ENCODE measurements at places on chromosomes 11 and 22.
A peak's percentile ranks its signal among the peaks of the same experiment; 100 is the strongest.

DNA sequence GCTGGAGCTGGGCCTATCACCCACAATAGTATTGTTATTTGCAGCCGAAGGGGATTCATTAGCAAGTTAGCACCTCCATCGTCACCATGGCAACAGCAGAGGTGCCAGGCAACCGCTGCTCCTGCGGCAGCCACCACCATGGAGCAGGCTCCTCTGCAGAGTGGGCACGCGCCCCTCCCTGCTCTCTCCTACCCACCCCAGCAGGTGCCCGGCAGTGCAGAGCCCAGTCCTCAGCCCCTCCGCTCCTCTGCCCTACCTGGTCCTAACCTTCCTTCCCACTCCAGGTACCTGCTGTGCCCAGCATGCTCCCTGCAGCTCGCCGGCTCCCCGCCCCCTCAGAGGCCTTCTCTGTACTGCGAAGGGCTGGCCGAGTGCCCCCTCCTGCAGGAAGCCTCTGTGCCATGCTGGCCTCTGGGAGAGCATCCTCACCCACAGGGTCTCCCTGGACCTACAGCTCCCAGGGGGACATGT lies 3.6 kb downstream of the DUSP8 start:
- DNase-seq, result no peak

DNA sequence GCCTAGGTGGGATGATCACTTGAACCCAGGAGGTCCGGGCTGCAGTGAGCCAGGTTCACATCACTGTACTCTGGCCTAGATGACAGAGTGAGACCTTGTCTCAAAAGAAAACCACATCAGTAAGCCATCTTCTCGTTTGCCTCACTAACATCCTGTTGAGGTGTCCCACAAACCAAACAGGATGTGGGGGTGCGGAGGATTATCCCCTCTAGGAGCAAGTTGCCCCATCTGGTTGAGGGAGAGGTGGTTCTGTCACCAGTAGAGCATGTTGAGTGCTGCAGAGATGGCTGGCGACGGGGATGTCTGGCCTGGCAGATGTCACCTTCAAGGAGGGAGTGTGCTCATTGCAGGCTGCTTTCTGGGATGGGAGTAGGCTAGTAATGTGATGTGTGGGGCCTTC lies 72.4 kb downstream of the ZNRF3 start:
- peak; percentile 31 for DNase-seq

DNA sequence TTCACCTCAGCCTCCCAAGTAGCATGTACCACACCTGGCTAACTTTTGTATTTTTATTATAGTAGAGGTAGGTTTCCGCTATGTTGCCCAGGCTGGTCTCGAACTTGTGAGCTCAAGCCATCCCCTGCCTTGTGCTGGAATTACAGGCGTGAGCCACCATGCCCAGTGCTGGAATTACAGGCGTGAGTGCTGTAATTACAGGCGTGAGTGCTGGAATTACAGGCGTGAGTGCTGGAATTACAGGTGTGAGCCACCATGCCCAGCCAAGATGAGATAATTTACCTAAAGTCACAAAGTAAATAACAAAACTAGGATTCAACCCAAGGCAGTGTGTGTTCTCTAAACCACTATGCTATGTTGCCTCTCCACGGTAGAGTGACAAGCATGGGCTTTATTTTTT lies 3.6 kb upstream of the UBXN1 start:
- DNase-seq, result no peak

DNA sequence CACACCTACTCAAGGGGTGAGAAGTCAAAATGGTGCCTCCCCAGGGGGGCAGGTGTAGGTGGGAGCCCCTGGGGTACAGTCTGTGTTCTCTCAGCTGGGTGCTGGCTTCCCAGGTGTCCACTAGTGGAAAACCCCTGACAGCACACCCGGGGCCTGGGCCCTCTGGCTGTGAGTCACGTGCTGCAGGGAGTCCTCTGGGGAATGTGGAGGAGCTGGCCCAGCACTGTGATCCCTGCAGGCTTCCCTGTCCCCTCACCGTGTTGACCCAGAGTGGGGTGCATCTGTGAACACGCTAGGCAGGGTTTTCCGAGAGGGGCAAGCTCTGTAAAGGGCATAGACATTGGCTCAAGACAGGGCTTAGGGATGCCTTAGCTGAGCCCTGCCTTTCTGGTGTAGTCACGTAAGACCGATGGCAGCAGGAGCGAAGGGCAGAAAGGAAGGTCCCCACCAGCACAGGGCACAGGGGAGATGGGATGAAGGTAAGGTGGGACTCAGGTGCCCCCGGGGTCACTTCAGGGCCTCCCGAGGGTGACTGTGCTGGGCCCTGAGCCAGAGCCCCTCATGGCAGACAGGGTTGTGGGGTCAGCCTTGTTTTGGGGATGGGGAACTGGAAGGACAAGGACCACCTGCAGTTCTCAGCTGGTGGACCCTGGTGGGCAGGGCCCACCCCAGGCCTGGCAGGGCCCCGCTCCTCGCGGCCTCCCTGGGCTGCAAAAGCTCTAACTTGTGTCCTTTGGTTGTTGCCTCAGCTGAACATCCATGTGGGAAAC lies 14.1 kb downstream of the DERL3 start:
- no peak for DNase-seq

DNA sequence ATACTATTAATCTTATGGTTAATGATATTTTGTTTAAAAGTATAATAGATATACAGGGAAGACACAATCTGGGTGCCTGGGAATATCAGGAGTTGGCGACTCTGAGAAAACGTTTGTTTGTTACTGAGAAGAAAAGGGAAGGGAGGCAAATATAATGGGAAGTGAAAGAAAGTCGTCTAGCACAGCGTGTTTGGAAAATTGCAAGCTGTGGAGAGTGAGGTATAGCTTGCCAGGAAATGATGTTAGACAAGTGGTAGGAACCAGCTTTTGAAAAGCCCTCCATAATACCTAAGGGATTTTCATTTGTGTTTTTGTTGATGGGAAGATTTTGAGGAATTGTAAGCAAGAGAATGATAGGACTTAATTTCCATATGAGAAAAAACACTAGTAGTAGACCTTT lies 322.2 kb downstream of the LUZP2 start:
- no peak for DNase-seq
